ENCODE measurements at places on chromosomes 1 and 21.

DNA sequence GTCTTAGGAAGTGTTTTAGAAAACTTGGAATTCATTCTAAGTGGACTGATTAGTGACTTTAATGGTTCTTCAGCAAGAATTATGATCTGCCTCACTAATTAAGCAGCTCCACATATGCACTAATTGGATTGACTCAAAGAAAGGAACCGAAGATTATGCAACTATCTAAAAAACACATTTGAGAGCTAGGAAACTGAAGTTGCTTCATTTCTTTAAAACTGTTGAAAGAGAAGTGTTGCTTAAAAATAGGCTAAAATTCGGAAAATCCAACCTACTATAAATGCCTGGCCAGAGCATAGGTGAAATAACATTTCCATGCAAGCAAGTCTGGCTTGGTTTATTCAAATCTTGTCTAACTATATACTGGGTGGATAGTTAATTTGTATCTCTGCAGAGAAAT lies 502.9 kb upstream of the ZRANB2 start:
- DNase-seq = no peak

- DNase-seq = peak; percentile 45
These were observed 12.4 kb upstream of the LRIF1 start for GRCh38 chr1:110976089-110976488.

GRCh38 chr1:111559736-111560279 lies 56.4 kb upstream of the ADORA3 start:
- no peak for DNase-seq

- DNase-seq = no peak
These were observed 11.0 kb downstream of the DLGAP3 start for GRCh38 chr1:34918386-34918976.

GRCh38 chr1:226688056-226688748 lies 50.9 kb downstream of the ITPKB start:
- DNase-seq = no peak

DNA sequence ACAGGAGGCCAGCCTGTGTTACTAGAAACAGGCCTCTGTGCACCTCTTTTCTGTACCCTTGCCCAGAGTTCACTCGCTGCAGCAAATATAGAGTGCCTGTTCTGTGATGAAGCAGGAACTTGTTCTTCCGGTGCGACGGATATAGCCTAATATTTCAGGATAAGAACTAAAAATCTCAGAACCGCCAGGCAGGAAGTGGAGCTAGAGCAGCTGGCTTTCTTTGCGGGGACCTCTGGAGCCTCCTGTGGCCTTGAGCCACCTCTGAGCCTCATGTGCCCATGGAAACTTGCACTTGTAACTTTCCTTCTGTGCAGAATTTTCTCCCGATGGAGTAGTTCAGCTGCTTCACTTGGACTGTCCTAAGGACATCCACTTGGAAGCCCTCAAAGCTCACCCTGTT lies 44.5 kb upstream of the VAMP3 start:
- DNase-seq = no peak

GRCh38 chr21:38286739-38287471 lies 30.1 kb downstream of the KCNJ15 start:
- no peak for DNase-seq

- DNase-seq = no peak
These were observed 677 bp downstream of the AGPAT3 start for GRCh38 chr21:43865540-43866259.

- DNase-seq = no peak
These were observed 40.2 kb downstream of the DUSP10 start for GRCh38 chr1:221701570-221702186.

GRCh38 chr21:46229923-46230260 lies 1.3 kb upstream of the LSS start:
- no peak for DNase-seq

- DNase-seq = no peak
These were observed at the start of gene MTARC1 for GRCh38 chr1:220786337-220787068. Gene MTARC1, plus strand, starts transcription at chr1:220786913. Its CDS starts 32 bp downstream, at chr1:220786945.

Data from HS-27A (cell line).